ENCODE measurements at places on chromosomes 7 and 10.

GRCh38 chr7:1302936-1303335 is 70.3 kb downstream of the UNCX start:
- no peak for DNase-seq

- DNase-seq: no peak
Observed at GRCh38 chr7:90178166-90178565, 23.9 kb downstream of the STEAP1 start.

DNA sequence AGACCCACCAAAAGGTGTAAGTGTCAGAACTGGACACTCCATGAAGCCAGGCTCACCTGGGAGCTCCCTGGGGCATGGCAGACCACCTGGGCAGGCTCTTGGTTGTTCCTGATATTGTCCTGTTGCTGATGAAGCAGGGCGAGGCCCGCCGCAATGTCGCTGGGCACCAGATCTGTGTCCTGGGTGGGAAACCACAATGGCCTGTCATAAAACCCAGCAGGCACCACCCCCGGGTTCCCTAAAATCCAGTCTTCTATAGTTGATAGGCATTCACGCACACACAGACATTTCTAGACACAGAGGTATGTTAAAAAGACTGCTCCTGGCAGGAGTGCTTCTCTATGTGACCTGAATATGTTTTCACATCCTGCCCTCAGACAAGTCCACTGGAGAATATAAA is 15.0 kb downstream of the DAGLB start:
- no peak for DNase-seq

- DNase-seq: no peak
Observed at GRCh38 chr10:70974351-70974901, 86.1 kb upstream of the PCBD1 start.

- no peak for DNase-seq
Observed at GRCh38 chr7:47952224-47952623, 4.0 kb upstream of the PKD1L1 start.
